ENCODE measurements at places on chromosomes 11 and 22. TPM values are rescaled to one million over a fixed set of nuclear protein-coding genes. Genes with fewer than 3 reads are reported as not detected.
A peak's percentile ranks its signal among the peaks of the same experiment; 100 is the strongest.

The TRIM22 gene
- total RNA-seq, result 198 TPM

The INS gene
- not detected for total RNA-seq

The FGF19 gene
- not detected for total RNA-seq

The OR8G1 gene
- total RNA-seq, result not detected

The GTSE1 gene
- total RNA-seq, result 0.89 TPM

The PANX3 gene
- total RNA-seq, result not detected

The SNX32 gene
- 0.37 TPM for total RNA-seq

The OR2D2 gene
- total RNA-seq, result 4.2 TPM

The USH1C gene
- not detected for total RNA-seq

The KRTAP5-7 gene
- not detected for total RNA-seq

The GAS2 gene
- 2.1 TPM for total RNA-seq

The KCNK7 gene
- not detected for total RNA-seq

The GLYATL2 gene
- not detected for total RNA-seq

The SERPIND1 gene
- total RNA-seq, result 0.91 TPM

The CDC45 gene
- 1.7 TPM for total RNA-seq

The RASSF10 gene
- total RNA-seq, result 9.6 TPM

The SWAP70 gene
- 52.5 TPM for total RNA-seq

The WNT7B gene
- 6.4 TPM for total RNA-seq

- no peak for DNase-seq
These were observed 23.6 kb downstream of the XRRA1 start for GRCh38 chr11:74925281-74925680.

DNA sequence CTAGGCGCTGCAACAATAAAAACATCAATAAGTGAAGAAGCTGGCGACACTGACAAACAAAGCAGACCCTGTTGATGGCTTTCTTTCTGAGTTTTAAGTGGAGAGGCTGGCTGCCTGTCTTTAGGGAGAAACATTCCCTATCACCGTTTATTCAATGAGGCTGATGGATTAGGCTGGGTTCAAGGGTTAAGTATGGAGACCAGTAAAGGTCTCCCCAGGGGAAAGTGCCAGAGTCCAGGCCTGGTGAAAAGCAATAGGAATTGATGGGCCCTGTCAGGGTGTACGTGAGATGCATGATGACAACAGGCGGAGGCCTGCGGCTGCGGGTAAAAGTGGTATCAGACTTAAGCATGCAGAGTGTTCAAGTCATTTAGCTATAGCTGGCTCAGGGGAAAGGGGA, 102.6 kb downstream of the ALX4 start:
- DNase-seq, result no peak

GRCh38 chr11:75786101-75786736, 17.6 kb downstream of the DGAT2 start:
- no peak for DNase-seq

- no peak for DNase-seq
These were observed 38.4 kb downstream of the AMBRA1 start for GRCh38 chr11:46555267-46556054.

GRCh38 chr22:27875951-27876350, 43.1 kb downstream of the PITPNB start:
- no peak for DNase-seq

DNA sequence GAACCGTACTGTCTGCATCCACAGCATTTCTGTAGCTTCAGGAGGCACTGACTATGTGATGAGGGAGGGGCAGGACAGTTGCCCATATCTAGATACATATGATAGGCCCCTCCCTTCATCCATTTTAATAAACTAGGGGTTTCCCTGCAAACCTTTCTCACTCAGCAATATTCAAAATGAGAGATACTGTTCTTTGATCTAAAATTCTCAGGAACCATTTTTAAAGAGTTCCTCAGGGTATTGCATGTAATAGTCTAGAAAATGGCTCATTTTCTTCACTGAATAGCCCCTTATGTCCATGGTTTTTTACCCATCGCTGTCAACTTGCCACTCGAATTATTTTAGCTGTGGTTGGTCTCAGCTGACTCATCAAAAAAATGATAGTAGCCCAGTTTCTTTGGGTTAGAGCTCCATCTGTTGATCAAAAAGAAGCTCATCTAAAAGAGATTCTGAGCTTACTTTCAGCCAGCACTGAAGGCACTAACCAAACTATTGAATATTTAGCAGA, 37.0 kb upstream of the DNAJB7 start:
- no peak for DNase-seq

- no peak for DNase-seq
These were observed 42.3 kb downstream of the SYTL2 start for GRCh38 chr11:85768473-85769146.

GRCh38 chr22:36413022-36413775, 25.4 kb upstream of the MYH9 start:
- no peak for DNase-seq

DNA sequence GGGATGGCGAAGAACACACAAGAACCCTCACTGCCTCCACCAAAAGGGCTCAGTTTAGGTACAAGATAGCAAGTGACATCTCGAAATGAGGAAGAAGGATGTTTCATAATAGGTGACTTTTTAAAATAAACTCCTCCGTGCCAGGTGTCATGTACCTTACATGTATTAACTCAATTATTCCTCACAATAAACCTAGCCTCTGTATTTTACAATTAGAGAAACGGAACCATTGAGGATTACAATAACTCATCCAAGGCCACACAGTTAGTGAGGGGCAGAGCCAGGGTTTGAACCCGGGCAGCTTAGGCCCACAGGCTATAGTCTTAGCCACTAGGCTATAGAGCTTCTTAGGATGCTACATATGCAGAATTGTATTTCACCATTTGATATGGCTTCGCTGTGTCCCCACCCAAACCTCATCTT, 965 bp upstream of the PAMR1 start:
- DNase-seq, result no peak

DNA sequence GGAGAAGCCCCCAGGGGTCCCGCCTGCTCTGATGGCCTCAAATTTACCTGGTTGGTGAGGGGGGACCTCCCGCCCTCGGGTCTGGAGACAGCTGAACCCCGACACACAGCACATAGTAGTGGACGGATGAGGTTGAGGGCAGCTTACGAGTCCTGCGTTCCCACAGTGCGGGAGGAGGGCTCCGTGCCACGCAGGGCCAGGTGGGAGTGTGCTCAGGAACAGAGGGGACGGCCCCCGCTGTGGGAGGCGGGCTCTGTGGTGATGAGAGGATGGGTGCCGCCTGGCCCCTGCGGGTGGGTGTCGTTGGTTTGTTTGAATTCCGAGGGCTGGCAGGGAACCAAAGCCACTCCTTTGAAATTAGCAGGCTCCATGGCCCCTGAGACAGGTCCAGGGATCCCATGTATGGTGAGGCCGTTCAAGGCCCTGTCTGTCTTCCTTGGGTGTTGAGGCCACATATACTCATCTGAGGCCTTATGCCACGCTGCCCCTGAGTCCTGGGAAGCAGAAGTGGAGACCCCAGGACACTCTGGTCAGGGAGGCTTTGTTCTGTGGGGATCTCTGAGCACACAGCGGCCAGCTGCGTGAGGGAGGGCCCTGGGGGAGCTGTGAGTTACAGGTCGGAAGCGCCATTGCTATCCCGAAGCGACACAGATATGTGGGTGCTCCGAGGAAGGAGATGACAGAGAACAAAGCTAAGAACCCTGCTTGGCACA, 21.9 kb downstream of the NADSYN1 start:
- no peak for DNase-seq

- DNase-seq, result no peak
These were observed 26.3 kb downstream of the PRCP start for GRCh38 chr11:82873919-82874333.

DNA sequence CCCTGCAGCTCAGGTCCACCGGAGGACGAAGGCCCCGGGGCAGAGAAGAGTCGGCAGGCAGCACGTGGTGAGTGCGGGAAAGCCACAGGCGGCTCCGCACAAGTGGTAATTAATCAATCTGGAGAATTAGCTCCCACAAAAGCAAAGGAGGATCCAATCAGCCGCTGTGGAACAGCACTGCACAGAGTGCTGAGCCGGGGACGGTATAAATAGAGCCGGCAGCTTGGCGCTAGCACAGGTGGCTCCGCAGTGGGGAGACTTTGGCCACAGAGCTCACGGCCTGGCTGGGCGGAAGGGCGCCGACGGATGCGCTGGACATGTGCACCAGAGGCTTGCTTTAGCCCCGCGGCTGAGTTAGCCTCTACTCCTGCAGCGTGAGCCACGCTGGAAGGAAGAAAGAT, 48.9 kb downstream of the IGSF9B start:
- DNase-seq, result no peak

DNA sequence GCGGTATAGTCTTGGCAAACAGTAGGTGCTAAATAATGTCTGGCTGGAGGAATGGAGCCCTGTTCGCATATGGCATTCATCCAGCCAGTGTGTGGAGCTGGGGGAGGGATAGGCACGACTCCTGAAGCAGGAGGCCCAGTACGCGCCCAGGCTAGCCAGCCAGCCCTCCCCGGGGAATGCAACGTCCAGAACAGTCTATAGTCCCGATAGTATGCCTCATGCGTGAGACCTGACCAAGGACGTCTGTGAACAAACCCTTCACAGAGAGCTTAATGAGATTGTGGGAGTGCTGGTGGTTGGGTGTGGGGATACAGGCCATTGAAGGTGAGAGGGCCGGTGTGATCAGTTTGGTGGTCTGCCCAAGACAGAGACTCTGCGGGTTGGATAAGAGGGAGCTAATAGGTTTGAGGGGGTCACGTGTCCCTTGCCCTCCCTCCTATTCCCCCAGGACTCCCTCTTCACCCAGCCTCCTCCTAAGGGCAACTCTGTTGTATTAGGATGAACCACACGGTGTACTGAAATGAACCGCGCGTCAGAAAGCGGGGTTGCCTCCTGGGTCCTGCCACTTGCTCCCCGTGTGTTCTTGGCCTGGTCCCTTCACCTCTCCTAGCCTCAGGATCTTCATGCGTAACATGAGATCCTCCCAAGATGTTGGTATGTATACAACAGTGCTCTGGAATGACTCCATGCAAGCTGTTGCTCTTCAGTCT, 987 bp upstream of the GRIK4 start:
- peak; percentile 59 for DNase-seq

- peak; percentile 87 for DNase-seq
These were observed 7.6 kb upstream of the KCTD17 start for GRCh38 chr22:37043828-37044538.

DNA sequence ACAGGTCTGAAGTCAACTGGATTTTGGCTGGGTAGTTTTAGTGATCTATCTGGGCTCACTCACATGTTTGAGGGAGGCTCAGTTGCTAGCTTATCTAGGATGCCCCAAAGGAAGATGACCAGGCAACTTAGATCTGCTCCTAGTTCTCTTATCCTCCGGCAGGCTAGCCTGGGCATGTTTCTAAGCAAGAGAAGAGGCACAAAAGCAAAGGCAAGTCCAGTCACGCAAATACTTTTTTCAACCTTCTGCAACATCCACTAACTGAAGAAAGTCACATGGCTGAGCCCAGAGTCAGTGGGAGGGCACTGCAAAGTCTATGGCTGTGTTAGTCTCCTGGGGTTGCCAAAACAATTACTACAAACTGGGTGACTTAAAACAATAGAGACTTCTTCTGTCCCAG, 32.9 kb upstream of the FSHB start:
- DNase-seq, result no peak

DNA sequence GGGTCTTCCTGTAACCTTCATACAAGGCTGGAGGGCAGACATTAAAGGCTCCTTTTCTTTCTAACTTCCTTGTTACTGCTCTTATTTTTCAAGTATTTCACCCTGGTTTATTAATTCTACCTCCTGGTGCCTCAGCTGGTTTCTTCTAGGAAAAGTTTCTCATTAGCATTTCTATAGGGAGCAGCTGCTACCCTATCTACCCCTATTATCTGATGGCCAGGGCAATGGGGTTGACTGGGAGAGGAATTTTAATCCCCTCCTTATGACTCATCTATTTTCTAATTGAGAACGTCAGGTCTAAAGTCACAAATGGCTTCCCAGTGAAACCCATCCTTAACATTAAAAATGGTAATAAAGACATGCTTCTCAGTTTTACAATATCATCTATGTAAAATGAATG, 5.0 kb downstream of the MAP6 start:
- no peak for DNase-seq

DNA sequence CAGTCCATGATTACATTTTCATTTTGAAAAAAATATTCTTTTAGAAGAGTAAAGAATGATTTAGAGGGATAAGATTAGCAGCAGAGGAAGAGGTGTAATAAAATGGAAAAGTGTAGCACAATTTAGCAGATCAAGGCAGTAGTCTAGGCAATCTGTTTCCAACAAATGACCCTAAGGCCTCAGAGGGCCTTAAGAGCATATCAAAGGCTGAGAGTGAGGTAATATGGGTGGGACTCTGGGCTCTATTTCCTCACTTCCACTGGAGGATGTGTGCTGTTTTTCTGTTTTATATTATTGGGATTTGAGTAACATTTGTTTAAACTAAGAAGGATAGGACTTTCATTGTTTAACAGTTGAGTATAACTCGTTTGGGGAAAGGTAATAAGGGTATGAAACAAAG, 28.8 kb downstream of the CCDC81 start:
- DNase-seq, result no peak

DNA sequence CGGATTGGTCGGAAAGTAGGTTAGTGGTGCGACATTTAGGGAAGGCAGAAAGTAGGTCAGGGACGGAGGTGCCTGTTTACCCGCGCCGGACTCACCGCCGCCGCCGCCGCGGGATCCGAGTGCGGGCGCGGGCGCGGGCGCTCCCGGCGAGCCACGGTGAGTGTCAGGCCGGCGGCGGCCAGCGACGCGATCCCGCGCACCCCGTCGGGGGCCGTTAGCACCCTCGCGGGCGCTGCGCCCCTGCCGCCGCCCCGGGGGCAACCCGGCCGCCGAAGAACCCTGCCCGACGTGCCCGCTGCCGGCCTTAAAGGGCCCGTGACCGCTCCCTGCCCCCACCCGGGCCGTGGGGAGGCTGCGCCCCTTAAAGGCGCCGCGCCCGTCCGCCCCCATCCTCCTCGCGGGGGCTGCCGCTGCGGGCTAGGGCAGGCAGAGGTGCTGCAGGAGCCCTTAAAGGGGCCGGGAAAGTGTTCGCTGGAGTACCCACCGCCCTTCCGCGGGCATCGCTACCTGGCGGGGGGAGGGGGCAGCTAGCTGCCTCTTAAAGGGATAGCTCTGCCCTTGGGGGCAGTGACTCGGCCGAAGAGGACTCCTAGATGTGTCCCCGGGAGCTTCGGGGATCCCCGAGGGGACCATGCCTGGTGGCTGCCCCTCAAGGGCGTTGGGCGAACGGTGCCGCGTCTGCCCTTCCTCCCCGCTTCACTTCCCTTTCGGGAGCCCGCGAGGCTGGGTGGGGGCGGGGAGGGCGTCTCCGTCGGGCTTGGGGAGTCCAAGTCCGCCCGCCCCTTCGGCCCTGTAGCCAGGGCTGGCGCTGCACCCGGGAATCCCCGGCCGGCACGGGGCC, at the start of gene BMAL1:
TSS of gene BMAL1 (plus strand) at position 23 of the 841 bp plus-strand sequence. CDS start 76,519 bp downstream, outside the sequence.
- peak; percentile 76 for DNase-seq

DNA sequence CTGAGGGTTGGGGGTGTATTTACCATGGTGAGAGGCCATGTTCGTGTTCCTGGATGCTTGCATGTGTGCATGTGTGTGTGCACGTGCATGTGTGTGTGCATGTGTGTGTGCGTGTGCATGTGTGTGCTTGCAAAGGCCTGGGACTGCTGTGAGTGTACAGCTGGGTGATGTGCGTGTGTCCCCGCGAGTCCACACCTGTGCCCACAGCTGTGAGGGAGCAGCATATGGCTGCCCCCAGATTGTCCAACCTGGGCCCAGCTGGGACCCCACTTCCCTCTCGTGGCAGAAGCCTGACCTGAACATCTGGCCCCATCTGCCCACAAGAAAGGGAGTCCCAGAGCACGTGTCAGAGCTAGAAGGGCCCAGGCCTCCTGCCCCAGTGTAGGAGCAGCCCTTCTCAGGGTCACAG, 8.4 kb upstream of the CD248 start:
- DNase-seq, result no peak
